ENCODE measurements at places on chromosomes 11 and 22.

DNA sequence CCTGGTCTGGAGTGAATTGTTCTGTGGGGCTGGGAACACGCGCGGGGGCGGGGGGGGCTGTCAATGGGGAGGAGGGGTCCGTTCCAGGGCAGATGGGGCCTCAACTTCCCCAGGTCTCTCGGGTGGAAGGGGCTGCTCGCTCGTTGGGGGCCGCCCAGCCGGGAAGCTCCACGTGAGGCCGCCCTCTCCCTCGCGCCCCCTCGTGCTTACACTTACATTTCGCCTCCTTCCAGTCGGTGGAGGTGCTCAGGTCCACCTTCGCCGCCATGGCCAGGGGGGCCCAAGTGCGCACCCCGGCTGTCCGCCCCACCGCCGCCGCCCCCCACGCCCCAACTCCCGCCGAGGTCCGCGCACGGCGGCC is 452 bp downstream of the MACROD1 start:
- DNase-seq, result no peak

DNA sequence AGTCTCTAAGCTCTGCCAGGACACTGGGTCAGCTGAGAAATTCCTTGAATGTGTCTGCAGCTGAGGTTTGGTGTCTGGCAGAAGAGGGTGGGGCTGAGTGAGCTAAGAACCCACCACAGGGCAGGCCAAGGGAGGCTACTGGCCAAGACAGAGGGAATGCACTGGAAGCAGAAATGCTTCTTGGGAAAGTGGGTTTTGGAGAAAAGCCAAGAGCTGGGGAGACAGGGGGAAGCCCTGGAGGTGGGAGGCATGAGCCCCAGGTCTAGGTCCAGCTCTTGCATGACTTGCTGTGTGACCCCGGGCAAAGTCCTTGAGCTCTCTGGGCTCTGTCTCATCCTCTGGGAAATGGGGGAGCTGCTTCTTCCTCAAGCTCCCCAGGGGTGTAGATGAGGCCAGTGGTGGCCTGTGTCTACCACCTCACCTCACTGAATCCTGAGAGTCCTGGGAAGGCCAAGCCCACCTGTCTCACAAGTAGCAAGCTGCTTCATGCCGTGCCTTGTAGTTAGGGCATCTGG is 2.3 kb downstream of the MMP11 start:
- no peak for DNase-seq

GRCh38 chr11:64086258-64087123 is 50.8 kb downstream of the FLRT1 start:
- DNase-seq, result no peak

GRCh38 chr22:46612904-46613605 is 7.1 kb upstream of the GRAMD4 start:
- no peak for DNase-seq

All from aorta (tissue), 5 donors.